ENCODE measurements at places on chromosomes 5 and 9. TPM values are rescaled to one million over a fixed set of nuclear protein-coding genes. Genes with fewer than 3 reads are reported as not detected.

Gene FAM120AOS
- total RNA-seq, result 25.0 TPM

- no peak for DNase-seq
These were observed 73.4 kb downstream of the ADAMTS2 start for GRCh38 chr5:179271821-179272325.

DNA sequence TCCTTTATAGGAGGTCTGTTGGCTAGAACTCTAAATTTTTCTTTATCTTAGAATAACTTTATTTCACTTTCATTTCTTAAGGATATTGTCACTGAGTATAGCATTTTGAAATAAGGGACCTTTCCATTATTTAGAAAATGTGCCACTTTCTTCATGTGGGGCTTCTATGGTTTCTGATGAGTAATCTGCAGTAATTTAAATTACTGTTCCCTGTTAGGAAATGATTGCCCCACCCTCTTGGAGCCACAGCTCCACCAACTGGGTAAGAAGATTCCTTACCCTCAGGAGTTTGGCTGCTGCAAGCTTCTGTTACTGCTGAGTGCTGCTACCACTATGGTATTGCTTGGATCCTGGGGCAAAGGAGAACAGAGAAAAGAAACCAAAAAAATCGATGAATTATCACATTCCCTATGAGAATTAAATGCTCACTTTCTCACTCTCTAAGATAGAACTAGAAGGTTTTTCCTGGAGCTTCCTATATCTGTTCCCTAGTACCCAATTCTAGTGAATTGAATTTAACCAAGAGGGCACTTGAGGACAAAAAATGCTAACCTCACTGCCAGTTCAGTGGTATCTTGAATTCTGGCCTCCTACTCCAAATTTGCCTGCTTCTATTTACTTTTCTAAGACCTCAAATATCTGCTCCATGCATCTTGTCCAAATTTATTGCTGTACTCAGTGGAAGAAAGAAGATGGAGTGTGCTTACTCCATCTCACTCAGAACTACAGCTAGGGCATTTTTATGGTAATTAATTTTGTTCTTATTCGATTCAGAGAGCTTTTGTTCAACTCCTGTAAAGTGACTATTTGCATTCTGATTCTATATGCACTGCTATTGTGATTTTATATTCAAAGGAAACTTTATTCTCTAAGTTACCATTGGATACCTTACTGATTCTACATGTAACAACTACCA, 2111.3 kb downstream of the MAT2B start:
- DNase-seq, result no peak

DNA sequence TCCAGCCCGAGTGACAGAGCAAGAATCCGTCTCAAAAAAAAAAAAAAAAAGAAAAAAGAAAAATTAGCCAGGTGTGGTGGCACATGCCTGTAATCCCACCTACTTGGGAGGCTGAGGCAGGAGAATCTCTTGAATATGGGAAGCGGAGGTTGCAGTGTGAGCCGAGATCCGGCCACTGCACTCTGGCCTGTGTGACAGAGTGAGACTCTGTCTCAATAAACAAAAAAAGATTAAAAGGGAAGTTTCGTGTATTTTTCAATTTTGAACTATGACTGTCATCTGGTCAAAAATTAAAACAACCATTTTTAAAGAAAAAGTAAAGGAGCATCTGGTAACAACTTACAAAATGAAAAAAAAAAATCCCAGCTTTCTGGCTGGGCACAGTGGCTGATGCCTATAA, 36.3 kb upstream of the PLIN2 start:
- no peak for DNase-seq

GRCh38 chr5:119651486-119651885, 22.1 kb downstream of the FAM170A start:
- no peak for DNase-seq

GRCh38 chr5:54832045-54832444, 153.3 kb downstream of the ESM1 start:
- no peak for DNase-seq
